ENCODE measurements at places on chromosomes 11 and 22. TPM values are rescaled to one million over a fixed set of nuclear protein-coding genes. Genes with fewer than 3 reads are reported as not detected.

- DNase-seq, result no peak
Measured at GRCh38 chr11:103736315-103737036, 300.0 kb upstream of the DDI1 start.

Gene WNT11
- total RNA-seq, result 1.6 TPM

Gene LINC01488
- total RNA-seq, result not detected

DNA sequence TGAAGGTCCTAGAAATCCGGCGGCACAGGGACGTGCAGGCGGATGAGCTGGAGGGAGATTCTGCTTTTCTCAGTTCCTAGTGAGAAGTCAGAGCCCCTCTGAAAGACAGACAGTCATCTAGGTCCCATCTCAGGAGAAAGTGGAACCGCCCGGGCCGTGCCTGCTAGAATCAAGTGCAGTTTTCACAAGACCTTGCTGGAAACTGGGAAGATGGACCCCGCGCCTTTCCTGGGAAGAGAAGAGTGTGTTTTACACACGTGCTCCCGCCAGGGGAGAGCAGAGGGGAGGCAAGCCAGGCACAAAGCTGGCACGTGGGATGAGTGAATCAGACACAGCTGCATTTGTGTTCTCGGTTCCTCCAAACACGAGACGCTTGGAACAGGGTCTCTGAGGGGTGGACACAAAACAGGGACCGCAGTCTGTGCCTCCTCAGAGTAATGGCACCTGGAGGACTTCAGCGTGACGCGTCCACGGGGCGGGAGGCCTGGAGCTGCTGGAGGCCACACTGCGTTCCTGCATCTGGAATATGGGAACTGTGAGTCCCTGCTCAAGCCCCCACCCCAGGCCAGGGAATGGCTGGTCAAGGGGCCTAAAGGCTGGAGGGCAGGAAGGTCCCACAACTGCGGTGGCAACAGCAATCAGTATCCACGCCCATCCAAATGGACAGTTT, 218.3 kb downstream of the BRD1 start:
- DNase-seq, result no peak

GRCh38 chr11:116976941-116977570, 121.2 kb downstream of the SIK3 start:
- no peak for DNase-seq

Gene OR4B1
- not detected for total RNA-seq

Gene TTC36
- 1.1 TPM for total RNA-seq

Gene C11orf52
- not detected for total RNA-seq

DNA sequence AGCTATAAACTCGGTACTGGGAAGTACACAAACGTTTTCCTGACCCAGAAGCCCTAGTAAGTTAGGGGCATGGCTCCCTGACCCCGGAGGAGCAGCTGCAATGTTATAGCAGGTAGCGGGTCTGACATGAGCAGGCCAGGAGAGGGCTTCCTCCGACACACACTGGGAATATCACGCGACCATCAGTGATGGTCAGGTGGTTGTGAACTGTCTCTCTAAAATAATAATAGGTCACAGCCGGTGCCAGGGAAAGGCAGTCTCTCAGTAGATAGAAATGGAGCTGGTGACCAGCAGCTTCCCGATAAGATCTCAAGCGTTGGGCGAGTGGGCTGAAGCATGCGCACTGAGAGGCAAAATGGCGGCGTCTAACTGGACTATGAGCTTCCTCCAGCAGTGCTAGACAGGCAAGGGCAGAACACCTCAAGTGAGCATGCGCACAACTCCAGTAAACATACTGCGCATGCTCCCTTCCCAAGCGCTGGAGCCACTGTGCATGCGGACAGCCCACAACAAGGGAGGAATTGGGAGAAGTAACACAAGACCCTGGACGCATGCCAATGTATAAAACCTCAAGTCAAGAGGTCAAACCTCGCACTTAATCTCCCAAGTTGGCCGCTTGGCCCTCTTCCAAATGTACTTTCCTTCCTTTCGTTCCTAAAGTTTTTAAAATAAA, 22.3 kb upstream of the TESMIN start:
- DNase-seq, result no peak

Gene OR4D5
- 0.27 TPM for total RNA-seq

GRCh38 chr11:67382276-67383136, 9.1 kb upstream of the CLCF1 start:
- DNase-seq, result peak; percentile 70

All from hematopoietic multipotent progenitor cell (in vitro differentiated cells).